ENCODE measurements at places on chromosomes 3 and 15. TPM values are rescaled to one million over a fixed set of nuclear protein-coding genes. Genes with fewer than 3 reads are reported as not detected.

KCNAB1 gene
- total RNA-seq, result not detected

IRAK2 gene
- total RNA-seq, result 32.0 TPM

GDPGP1 gene
- 4.4 TPM for total RNA-seq

SNURF gene
- 10.8 TPM for total RNA-seq

AADACL2 gene
- total RNA-seq, result not detected

KIF7 gene
- 5.7 TPM for total RNA-seq

ATP13A5 gene
- not detected for total RNA-seq

DUOXA2 gene
- not detected for total RNA-seq

CD86 gene
- total RNA-seq, result not detected

VEPH1 gene
- not detected for total RNA-seq

PP2D1 gene
- total RNA-seq, result not detected

SLC22A13 gene
- not detected for total RNA-seq

DPPA2 gene
- total RNA-seq, result not detected

UQCRC1 gene
- total RNA-seq, result 198 TPM

GOLGA6A gene
- total RNA-seq, result 0.08 TPM

GOLGA8G gene
- not detected for total RNA-seq

STAC gene
- total RNA-seq, result 2.4 TPM

ZIC4 gene
- total RNA-seq, result not detected

PEX5L gene
- total RNA-seq, result not detected

UNC13C gene
- total RNA-seq, result not detected

ABI3BP gene
- 2.2 TPM for total RNA-seq

SV2B gene
- total RNA-seq, result 0.10 TPM

ARPP21 gene
- total RNA-seq, result not detected

TMOD3 gene
- total RNA-seq, result 38.7 TPM

TMC3 gene
- not detected for total RNA-seq

RETNLB gene
- total RNA-seq, result not detected

MAPKAPK3 gene
- 23.4 TPM for total RNA-seq

CYP1A1 gene
- 1.9 TPM for total RNA-seq

SEMA3G gene
- total RNA-seq, result 0.07 TPM

BCHE gene
- total RNA-seq, result 1.2 TPM

TRPC1 gene
- total RNA-seq, result 8.1 TPM

SKOR1 gene
- 0.02 TPM for total RNA-seq

SFMBT1 gene
- total RNA-seq, result 8.1 TPM

TUSC7 gene
- total RNA-seq, result not detected

STRA6 gene
- total RNA-seq, result 68.8 TPM

WNT7A gene
- 0.12 TPM for total RNA-seq

TAGLN3 gene
- total RNA-seq, result 0.46 TPM

ALS2CL gene
- 6.3 TPM for total RNA-seq

COPG1 gene
- 86.4 TPM for total RNA-seq

EBLN2 gene
- total RNA-seq, result 0.25 TPM

TMEM212 gene
- not detected for total RNA-seq

UROC1 gene
- total RNA-seq, result not detected

NANOGP8 gene
- not detected for total RNA-seq

Measured in A549 treated with RU486 at 1 μM for 4 hours (cell line).